ENCODE measurements at places on chromosomes 7 and 10. TPM values are rescaled to one million over a fixed set of nuclear protein-coding genes. Genes with fewer than 3 reads are reported as not detected.

The CLRN3 gene
- not detected for total RNA-seq

The HMX3 gene
- total RNA-seq = 0.25 TPM

The CHST15 gene
- not detected for total RNA-seq

The CNTNAP2 gene
- total RNA-seq = not detected

The C7orf57 gene
- total RNA-seq = 2.1 TPM

Measured in activated CD8-positive, alpha-beta memory T cell treated with anti-CD3 and anti-CD28 coated beads for 36 hours (primary cell).